ENCODE measurements at places on chromosomes 3 and 15. TPM values are rescaled to one million over a fixed set of nuclear protein-coding genes. Genes with fewer than 3 reads are reported as not detected.

GRCh38 chr3:60055765-60056164, 1005.9 kb upstream of the CFAP20DC start:
- no peaks in the 10 kb centered on the region for H3K27me3 ChIP-seq
- H3K4me1 ChIP-seq = no peaks in the 10 kb centered on the region
- no peak overlapping the region for H3K4me3 ChIP-seq
- no peak overlapping the region for H3K27ac ChIP-seq
- no peaks in the 10 kb centered on the region for H3K36me3 ChIP-seq
- DNase-seq = no peak

DNA sequence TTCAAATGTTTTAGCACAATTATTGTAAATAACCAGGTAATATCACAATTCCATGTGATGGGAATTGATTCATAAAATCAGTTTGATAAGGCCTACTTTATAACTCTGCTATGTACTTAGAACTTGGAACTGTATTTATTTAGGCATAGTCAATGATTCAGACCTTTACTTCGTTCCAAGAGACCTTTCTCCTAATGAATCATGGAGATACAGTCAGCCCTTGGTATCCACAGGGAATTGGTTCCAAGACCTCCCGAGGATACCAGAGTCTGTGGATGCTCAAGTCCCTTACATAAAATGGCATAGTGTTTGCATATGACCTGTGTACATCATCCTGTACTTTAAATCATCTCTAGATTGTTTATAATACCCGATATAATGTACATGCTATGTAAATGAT, 60.8 kb upstream of the UMPS start:
- H3K27ac ChIP-seq = no peak overlapping the region
- no peaks in the 10 kb centered on the region for H3K36me3 ChIP-seq
- no peak overlapping the region for H3K4me3 ChIP-seq
- DNase-seq = no peak
- H3K4me1 ChIP-seq = peaks cover 8% of the 10 kb centered on the region
- no peaks in the 10 kb centered on the region for H3K27me3 ChIP-seq

DNA sequence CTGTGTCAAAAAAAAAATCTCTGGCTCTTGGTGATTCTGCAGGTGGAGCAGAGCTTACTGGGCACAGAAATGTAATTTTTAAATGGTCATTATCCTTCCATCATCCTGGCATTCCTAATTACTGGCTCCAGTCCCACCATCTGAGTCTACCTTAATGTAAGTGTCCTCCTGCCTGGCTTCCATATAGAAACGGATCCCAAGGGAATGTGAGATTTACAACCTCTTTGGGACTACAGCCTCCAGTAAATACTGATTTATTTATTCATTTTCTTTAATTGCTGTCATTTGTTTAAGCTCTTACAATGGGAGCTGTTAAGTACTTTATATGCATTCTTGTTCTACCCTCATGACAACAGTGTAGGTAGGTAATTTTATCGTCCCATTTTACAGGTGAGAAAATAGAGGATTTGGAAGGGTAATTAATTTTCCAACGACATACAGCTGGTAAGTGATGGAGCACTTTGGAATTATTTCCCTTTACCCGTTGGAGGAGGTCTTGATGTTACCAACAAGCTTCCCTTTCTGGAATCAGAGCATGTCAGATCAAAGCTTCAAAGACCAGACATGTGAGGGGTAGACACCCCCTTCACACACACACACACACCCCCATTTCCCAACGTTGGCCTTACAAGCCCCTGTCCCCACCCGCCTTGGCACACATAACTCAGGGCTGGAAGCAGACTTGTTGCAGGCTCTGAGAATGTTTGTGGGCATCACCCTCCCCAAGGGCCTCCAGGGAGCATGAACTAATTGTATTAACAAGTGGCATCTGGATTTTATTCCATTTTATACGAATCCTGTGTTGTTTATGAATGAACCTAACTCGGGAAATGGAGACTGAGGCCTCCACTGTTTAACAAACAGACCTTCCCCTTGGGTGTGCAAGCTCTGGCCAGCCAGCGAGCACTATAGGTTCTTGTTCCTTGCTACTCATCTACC, 116.9 kb downstream of the ALDH1A2 start:
- H3K36me3 ChIP-seq = peaks cover 14% of the 10 kb centered on the region
- H3K27me3 ChIP-seq = no peaks in the 10 kb centered on the region
- peaks cover 31% of the 10 kb centered on the region for H3K4me1 ChIP-seq
- peak overlapping the region; percentile 95 for H3K27ac ChIP-seq
- no peak for DNase-seq
- no peak overlapping the region for H3K4me3 ChIP-seq

- peaks cover 20% of the 10 kb centered on the region for H3K4me1 ChIP-seq
- H3K36me3 ChIP-seq = peaks cover 36% of the 10 kb centered on the region
- no peak for DNase-seq
- no peaks in the 10 kb centered on the region for H3K27me3 ChIP-seq
- no peak overlapping the region for H3K4me3 ChIP-seq
- no peak overlapping the region for H3K27ac ChIP-seq
Measured at GRCh38 chr3:45105855-45106671, 40.1 kb downstream of the CDCP1 start.

DNA sequence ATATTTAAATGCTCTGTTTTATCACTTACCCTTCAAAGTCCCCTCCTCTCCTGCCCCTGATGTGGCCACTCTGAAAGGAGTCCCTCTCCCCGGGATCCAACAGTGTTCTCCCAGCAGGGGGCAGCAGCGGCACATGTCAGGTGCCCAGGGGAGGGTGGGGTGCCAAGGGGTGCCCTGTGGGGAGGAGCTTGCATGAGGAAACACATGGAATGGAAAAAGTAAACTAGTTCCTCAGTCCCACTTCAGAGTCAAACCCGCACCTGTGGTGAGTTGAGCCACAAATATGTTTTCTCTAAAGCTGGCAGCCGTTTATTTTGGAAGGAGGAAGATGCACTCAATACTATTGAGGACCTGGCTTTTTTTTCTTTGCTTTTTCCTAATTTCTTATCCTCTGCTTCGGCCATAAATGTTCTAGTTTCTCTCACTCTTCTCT, 30.1 kb upstream of the NRROS start:
- H3K27ac ChIP-seq = no peak overlapping the region
- H3K27me3 ChIP-seq = peaks cover 21% of the 10 kb centered on the region
- peak; percentile 94 for DNase-seq

GRCh38 chr15:28892789-28893610, 7.2 kb downstream of the APBA2 start:
- H3K36me3 ChIP-seq = no peaks in the 10 kb centered on the region
- no peak overlapping the region for H3K27ac ChIP-seq
- DNase-seq = no peak
- no peaks in the 10 kb centered on the region for H3K4me1 ChIP-seq
- no peak overlapping the region for H3K4me3 ChIP-seq
- no peaks in the 10 kb centered on the region for H3K27me3 ChIP-seq

- H3K27ac ChIP-seq = no peak overlapping the region
- no peak for DNase-seq
- no peaks in the 10 kb centered on the region for H3K36me3 ChIP-seq
- no peaks in the 10 kb centered on the region for H3K4me1 ChIP-seq
Measured at GRCh38 chr15:56411122-56411749, 46.0 kb downstream of the TEX9 start.

GRCh38 chr3:29493109-29493508, 212.2 kb downstream of the RBMS3 start:
- H3K36me3 ChIP-seq = no peaks in the 10 kb centered on the region
- no peaks in the 10 kb centered on the region for H3K4me1 ChIP-seq
- H3K27ac ChIP-seq = no peak overlapping the region

- H3K4me1 ChIP-seq = no peaks in the 10 kb centered on the region
- no peak overlapping the region for H3K4me3 ChIP-seq
- no peak for DNase-seq
- H3K27me3 ChIP-seq = peaks cover 74% of the 10 kb centered on the region
Measured at GRCh38 chr3:37554364-37554763, 307.3 kb upstream of the CTDSPL start.

DNA sequence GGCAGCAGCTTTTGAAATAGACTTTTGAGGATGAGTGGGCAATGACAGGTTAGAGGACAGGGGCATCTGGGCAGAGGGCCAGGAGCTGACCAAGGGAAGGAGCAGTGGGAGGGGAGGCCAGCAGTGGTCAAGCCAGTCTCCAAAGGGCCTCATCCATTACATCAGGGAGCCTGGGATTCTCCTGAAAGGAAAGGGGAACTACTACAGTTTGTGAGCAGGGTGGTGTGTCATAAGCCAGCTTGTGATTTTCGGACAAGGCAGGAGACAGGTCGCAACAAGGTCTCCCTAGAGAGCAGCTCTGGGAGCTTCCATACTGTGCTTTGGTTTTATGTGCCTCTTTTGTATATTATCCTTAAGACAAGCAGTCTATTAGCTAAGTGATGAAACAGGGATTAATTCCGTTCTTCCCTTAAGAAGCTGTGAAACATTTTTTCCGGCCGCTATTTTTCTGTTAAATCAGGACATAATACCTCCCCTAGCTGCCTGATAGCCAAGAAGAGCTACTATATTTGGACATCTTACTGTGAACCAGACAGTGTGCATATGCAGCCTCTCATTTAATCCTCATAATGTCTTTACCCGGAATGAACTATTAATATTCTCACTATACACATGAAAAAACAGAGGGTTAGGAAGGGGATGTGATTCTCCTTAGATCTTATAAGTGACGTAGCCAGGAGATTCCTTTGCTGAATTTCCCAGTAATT, 46.4 kb downstream of the C2CD4B start:
- peak overlapping the region; percentile 2 for H3K4me3 ChIP-seq
- DNase-seq = no peak
- peaks cover 16% of the 10 kb centered on the region for H3K36me3 ChIP-seq
- H3K27me3 ChIP-seq = no peaks in the 10 kb centered on the region
- H3K27ac ChIP-seq = peak overlapping the region; percentile 69

- H3K4me1 ChIP-seq = no peaks in the 10 kb centered on the region
- no peak overlapping the region for H3K4me3 ChIP-seq
- H3K36me3 ChIP-seq = no peaks in the 10 kb centered on the region
- H3K27me3 ChIP-seq = no peaks in the 10 kb centered on the region
Measured at GRCh38 chr3:163368168-163368567, 1710.1 kb downstream of the SI start.

- no peaks in the 10 kb centered on the region for H3K27me3 ChIP-seq
- DNase-seq = no peak
- H3K4me3 ChIP-seq = no peak overlapping the region
Measured at GRCh38 chr3:78791753-78792152, 976.0 kb downstream of the ROBO1 start.

- DNase-seq = peak; percentile 33
- H3K4me1 ChIP-seq = no peaks in the 10 kb centered on the region
- H3K27ac ChIP-seq = no peak within 1 kb of the TSS
Measured at GRCh38 chr3:71753701-71754609, at the start of gene GPR27. TSS of gene GPR27 (plus strand) at chr3:71753855. CDS start at chr3:71754050, 195 bp downstream.

The ADGRG7 gene
- 1.4 TPM for total RNA-seq
